Ecto neural progenitor cell (in vitro differentiated cells): ENCODE measurements at places on chromosomes 3 and 15.

DNA sequence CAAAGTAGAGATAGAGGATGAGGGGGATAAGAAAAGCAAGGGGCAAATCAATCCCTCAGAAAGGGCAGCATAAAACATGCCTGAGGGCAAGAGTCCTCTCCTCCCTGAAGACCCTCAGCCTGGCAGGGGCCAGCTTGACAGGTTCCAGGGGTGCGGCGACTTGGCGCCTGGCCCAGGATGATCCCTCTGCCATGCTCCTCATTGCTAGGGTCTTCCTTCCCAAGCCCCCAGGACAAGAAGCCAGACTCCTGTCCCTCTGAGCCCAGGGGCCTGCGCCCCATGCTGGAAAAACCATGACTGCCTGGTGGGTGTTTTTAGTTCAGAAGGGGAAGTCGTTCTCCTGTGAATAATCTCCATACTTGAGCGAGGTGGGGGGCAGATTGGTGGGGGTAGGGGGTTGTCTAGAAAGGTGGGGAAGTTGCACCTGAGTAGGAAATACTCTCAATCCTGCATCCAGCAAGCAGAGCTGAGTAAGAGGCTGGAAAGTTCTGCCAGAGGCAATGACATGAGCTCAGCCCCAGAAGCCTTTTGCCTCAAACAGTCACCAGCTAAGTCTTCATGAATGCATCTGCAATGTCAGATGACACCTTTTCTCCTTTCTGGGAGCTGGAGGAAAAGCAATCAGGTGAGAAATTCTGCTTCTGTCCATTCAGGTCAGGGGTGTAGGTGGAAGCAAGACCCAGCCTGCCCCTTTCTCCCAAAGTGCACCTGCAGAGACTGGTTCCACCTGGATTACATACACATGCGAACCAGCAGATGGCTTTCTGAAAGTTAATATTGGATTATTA is 18.3 kb downstream of the SLC12A8 start:
- no peak for DNase-seq

GRCh38 chr15:91135201-91136130 is 35.4 kb downstream of the SV2B start:
- no peak for DNase-seq

DNA sequence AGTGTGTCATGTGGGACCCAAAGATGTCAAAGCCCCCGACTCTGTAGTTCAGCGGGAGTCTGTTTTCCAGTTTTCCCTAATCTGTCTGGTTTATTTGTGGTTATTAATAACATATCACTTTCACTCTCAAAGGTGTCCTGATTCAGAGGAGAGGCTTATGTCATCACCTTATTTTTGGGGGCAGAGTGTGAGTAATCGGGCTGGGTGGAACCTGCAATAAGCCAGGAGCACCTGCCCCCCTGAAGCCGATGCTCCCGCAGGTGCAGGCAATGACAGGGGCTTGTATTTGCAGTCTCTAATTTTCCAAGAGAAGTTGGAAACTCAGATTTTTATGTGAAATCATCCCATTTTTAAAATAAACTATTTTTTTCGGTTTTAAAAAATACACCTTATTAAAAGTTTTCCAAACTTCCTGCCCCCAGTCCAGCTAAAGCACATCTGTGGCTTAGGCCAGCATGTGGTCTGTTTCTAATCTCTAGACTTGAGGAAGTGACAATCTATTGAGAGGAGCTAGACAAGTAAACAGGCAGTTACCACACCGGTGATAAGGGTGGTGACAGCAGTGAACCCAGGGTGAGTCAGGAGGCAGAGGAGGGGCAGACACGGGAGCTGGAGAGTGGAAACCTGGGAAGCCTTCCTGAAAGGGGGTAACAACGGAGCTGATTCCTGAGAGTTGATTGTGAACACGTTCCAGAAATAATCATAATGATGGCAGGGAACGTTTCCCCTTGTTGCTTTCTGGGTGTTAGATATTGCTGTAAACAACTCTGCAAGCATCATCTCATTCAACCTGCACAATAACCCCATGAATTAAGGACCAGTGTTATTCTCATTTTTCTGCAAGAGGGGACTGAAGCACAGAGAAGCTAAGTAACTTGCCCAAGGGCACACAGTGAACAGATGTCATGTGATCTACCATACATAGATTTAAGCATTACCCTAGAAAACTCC is 37.2 kb downstream of the BHLHE40 start:
- no peak for DNase-seq

DNA sequence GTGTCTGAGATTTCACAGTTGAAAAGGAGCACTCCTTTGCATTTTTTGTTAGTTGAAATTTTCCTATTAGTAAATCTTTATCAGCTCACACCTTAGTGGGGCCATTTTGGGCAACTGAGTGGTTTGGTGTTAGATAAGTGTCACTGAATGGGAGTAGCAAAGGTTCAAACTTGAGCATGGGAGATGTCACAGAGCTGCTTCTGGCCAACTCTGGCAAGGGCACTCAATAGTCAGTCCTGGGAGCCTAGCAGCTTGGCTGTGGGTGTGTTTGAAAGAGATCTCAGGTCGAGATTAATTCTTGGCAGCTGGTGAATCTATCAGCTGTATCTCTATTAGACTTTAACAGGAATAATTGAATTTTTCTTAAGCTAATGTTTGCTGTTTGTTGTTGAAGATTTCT is 579.3 kb downstream of the EDEM1 start:
- no peak for DNase-seq

DNA sequence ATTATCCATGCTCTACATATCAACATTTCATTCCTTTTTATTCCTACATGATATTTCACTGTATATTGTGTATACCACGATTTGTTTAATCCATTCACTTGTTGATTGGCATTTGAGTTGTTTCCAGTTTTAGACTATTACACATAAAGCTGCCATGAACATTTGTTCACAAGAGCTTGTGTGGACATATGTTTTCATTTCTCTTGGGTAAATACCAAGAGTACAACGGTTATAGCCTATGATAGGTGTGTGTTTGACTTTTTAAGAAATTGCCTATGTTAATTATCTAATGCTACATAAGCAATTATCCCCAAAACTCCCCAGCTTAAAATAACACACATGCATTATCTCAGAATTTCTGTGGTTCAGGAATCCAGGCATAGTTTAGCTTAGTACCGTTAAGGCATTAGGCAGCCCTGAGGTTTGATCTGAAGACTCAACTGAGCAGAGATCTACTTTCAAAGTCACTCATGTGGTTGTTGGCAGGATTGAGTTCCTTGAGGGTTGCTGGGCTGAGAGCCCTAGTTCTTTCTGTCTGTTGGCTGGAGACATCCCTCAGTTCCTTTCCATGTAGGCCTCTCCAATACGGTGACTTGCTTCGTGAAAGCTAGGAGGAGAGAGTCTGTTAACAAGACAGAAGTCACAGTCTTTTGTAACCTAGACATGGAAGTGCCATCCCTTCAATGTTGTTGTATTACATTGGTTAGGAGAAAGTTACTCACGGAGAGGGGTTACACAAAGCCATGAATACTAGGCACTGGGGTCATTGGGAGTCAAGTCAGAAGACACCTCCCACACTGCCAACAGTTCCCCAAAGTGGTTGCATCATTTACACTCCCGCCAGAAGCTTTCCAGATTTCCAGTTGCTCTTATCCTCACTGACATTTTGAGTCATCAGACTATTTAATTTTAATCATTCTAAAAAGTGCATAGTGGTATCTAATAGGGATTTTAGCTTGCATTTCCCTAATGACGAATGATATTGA is 21.0 kb upstream of the PCSK6 start:
- DNase-seq: no peak

GRCh38 chr3:197746801-197747237 is 2.9 kb upstream of the FYTTD1 start:
- DNase-seq: no peak

DNA sequence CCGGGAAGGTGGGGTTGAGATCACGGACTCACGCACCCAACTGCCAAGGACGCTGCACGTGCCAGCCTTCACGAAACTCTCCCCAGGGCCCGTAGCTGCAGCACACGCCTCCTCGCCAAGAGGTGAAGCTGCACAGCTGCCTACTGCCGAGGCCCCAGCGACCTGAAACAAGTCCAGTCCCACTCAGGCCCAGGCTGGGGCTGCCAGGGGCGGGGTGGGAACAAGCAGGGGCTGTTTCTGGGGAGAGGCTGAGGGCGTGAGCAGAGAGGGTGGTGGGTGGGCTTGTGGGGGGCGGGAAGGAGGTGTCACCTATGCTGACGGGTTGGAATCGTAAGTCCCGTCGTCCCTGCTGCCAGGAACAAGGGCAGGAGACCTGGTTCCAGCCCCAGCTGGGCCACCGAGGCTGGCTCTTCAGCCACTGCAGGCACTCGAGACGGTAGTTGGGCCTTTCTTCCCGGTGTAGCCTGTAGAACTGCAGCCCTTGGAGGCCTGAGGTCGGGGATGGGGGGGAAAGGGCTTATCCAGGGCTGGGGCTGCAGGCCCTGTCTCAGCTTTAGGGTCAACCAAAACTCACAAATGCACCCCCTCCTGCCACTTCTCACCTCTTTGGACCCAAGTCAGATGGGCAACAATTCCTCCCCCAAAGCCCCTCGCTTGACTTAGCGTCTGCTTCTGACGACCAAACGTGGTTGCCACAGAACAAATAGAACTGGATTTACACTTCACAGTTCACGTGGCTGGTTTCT is 44.4 kb downstream of the MUC20 start:
- DNase-seq: no peak

GRCh38 chr15:76976572-76977270 is 18.2 kb upstream of the PSTPIP1 start:
- no peak for DNase-seq

DNA sequence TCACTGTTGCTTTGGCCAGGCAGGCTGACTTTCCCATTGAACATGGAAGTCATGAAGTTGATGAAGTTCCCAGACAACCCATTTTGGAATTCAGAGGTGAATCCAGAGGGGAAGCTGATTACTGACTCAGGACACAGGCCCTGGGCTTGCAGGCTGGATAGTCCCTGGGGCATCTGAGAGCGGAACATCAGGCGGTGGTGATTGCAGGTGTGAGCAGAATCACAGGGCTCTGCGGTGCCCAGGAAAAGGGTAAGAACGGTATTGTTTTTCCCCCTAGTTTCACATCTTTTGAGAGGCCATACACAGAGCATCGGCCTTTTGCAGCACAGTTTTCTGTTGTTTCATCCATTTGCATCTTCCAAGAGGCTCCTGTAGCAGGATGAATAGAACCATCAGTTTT is 104.7 kb downstream of the CHSY1 start:
- DNase-seq: no peak

GRCh38 chr3:54831112-54831511 is 96.7 kb downstream of the LRTM1 start:
- no peak for DNase-seq

- DNase-seq: no peak
Measured at GRCh38 chr15:89340573-89340972, 5.9 kb upstream of the POLG start.

GRCh38 chr3:16848007-16848406 is 36.7 kb upstream of the PLCL2 start:
- no peak for DNase-seq

GRCh38 chr3:157918402-157918801 is 187.8 kb downstream of the SHOX2 start:
- DNase-seq: no peak

DNA sequence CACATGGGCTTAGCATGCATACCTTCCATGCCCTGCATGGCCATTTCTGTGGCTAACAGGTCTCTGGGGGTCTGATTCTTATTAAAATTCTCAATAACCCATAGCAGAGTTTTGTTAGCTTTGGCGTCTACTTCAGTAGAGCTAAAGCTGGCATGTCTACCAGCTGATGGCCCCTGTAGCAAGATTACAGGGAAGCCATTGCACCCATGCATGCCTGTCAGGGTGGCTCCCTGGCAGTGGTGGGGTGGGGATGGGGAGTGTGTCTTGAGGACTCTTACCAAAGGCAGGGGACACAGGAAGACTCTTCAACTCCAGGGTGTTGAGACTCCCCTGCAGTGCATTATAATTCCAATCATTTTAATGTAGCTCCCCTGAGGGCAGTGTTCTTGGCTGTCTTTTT is 4.7 kb downstream of the KY start:
- peak; percentile 17 for DNase-seq

GRCh38 chr3:99915906-99916432 is 98.3 kb downstream of the CMSS1 start:
- no peak for DNase-seq

- no peak for DNase-seq
Measured at GRCh38 chr3:4292301-4292700, 10.9 kb upstream of the SETMAR start.

- no peak for DNase-seq
Measured at GRCh38 chr3:103055021-103055520, 620.3 kb downstream of the ZPLD1 start.
